ENCODE measurements at places on chromosomes 11 and 22. TPM values are rescaled to one million over a fixed set of nuclear protein-coding genes. Genes with fewer than 3 reads are reported as not detected.
A peak's percentile ranks its signal among the peaks of the same experiment; 100 is the strongest.

Gene C22orf42
- total RNA-seq = not detected

Gene TSSK2
- not detected for total RNA-seq

Gene KCNJ5
- total RNA-seq = 8.8 TPM

GRCh38 chr22:44624689-44625420 lies 77.1 kb upstream of the PRR5 start:
- H3K27ac ChIP-seq = no peak overlapping the region
- no peaks in the 10 kb centered on the region for H3K36me3 ChIP-seq

DNA sequence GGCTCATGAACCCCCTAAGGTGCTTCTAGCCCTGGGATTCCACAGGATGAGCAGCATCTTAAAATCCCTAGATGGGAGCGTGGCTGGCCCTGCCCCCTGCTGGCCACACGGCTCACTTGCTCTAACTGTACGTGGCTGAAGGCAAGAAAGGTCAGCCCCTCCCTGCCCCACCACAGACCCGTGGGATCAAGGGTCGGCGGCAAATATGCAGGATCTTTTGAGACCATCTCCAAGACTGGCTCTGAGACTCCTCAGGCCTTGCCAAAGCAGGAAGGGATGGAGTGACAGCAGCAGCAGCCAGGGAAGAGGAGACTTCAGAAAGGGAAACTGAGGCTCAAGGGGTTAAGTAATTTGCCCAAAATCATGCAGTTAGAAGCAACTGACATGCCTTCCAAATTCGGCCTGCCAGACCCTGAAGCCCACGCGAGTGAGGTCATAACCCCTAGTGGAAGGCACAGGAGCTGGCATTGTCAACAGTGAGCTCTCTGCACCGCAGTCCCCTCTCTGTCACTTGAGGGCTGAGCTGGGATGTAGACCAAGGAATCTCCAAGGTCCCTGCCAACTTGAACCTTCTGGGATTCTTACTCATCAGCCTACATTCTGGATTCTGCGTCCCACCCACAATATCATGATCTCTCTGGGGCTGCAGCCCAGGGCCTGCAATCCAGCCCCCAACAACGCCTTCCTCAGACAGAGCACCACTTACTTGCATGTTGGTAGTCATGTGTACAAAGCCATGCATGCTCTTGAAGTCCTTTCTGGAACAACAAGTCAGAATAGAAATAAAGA lies 31.4 kb downstream of the CREB3L1 start:
- H3K4me1 ChIP-seq = no peaks in the 10 kb centered on the region
- H3K4me3 ChIP-seq = no peak overlapping the region
- no peaks in the 10 kb centered on the region for H3K36me3 ChIP-seq
- H3K27me3 ChIP-seq = no peaks in the 10 kb centered on the region
- H3K27ac ChIP-seq = no peak overlapping the region
- peak; percentile 54 for DNase-seq

- H3K27ac ChIP-seq = no peak overlapping the region
- no peaks in the 10 kb centered on the region for H3K36me3 ChIP-seq
- no peaks in the 10 kb centered on the region for H3K4me1 ChIP-seq
- no peaks in the 10 kb centered on the region for H3K27me3 ChIP-seq
- H3K4me3 ChIP-seq = no peak overlapping the region
These were observed 50.2 kb downstream of the GRM5 start for GRCh38 chr11:89015614-89016013.
